Neural cell (in vitro differentiated cells): ENCODE measurements at places on chromosomes 6 and 20. TPM values are rescaled to one million over a fixed set of nuclear protein-coding genes. Genes with fewer than 3 reads are reported as not detected.

Gene MLN
- polyA plus RNA-seq: not detected in 2 replicates

Gene BPIFB2
- polyA plus RNA-seq: not detected in 2 replicates

Gene ACTL10
- polyA plus RNA-seq: not detected in 2 replicates

Gene BPI
- polyA plus RNA-seq: not detected in 2 replicates

Gene HLA-DPB1
- polyA plus RNA-seq: 2.3 TPM in 1 of 2 replicates, not detected in the other

Gene AP5S1
- 11.3 and 14.0 TPM in 2 replicates for polyA plus RNA-seq

Gene SIRPA
- polyA plus RNA-seq: 6.7 and 8.0 TPM in 2 replicates

Gene CCM2L
- 1.5 and 3.0 TPM in 2 replicates for polyA plus RNA-seq

Gene GRM1
- polyA plus RNA-seq: 2.8 and 2.9 TPM in 2 replicates

Gene C6orf118
- 5.2 and 8.7 TPM in 2 replicates for polyA plus RNA-seq

Gene IFNGR1
- polyA plus RNA-seq: 49.5 and 57.2 TPM in 2 replicates

Gene MEI4
- polyA plus RNA-seq: not detected in 2 replicates

Gene FNDC11
- 1.9 and 5.2 TPM in 2 replicates for polyA plus RNA-seq

Gene PGK2
- not detected in 2 replicates for polyA plus RNA-seq

Gene GSTA3
- polyA plus RNA-seq: not detected in 2 replicates

Gene SMLR1
- not detected in 2 replicates for polyA plus RNA-seq

Gene TCP11
- polyA plus RNA-seq: 0.92 TPM in 1 of 2 replicates, not detected in the other

Gene MMUT
- 24.0 and 27.6 TPM in 2 replicates for polyA plus RNA-seq

Gene HLA-DOA
- 0.07 TPM in 1 of 2 replicates, not detected in the other for polyA plus RNA-seq

Gene TBXT
- polyA plus RNA-seq: not detected in 2 replicates
